ENCODE measurements at places on chromosomes 6 and 20. TPM values are rescaled to one million over a fixed set of nuclear protein-coding genes. Genes with fewer than 3 reads are reported as not detected.
A peak's percentile ranks its signal among the peaks of the same experiment; 100 is the strongest.

Gene TENT5A
- total RNA-seq: 45.5 TPM

Gene RAE1
- 19.7 TPM for total RNA-seq

GRCh38 chr6:64000818-64001491 is 365.4 kb downstream of the PHF3 start:
- DNase-seq: no peak

DNA sequence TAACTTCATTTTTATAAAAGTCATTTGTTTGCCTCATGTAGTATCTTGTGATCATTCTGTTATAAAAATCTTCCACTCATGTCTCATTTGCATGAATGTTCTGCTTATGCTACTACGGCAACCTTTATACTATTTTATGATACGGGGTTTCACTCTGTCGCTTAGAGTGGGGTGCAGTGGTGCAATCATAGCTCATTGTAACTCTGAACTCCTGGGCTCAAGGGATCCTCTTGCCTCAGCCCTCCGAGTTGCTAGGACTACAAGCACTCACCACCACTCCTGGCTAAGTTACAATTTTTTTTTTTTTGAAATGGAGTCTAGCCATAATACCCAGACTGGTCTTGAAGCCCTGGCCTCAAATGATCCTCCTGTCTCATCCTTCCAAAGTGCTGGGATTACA is 154.4 kb upstream of the PREP start:
- no peak for DNase-seq

Gene HSF2
- total RNA-seq: 33.5 TPM

Gene SIRPB1
- total RNA-seq: 0.99 TPM

Gene ULBP2
- 0.89 TPM for total RNA-seq

GRCh38 chr6:90448836-90449235 is 138.0 kb downstream of the MAP3K7 start:
- DNase-seq: no peak

DNA sequence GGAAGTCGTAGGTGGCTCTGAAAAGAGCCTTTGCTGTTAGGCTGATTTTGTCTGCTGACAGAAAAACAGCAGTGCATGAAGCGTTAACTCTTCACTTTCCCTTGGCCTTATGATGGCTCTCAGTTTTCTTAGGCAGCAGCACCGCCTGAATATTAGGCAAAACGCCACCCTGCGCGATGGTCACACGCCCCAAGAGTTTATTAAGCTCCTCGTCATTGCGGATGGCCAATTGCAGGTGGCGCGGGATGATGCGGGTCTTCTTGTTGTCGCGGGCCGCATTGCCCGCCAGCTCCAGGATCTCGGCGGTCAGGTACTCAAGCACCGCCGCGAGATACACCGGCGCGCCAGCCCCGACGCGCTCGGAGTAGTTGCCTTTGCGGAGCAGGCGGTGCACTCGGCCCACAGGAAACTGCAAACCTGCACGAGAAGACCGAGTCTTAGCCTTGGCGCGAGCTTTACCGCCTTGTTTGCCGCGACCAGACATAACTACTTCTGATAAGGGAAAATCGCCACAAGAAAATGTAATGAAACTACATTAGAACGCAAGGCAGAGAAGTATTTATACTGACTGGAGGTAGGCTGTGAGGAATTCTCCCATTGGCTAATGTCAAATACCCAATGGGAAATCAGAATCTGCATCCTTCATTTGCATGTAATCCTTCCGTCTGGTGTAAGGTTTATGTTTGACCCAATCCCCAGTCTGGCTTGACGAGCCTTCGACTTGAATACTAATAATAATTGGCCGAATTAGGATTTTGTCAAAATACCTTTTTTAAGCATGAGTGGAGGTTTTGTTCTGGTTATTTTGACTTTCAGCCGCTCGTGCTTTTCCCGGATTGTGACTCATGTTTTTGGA is 53.9 kb upstream of the HFE start:
- peak; percentile 99 for DNase-seq

DNA sequence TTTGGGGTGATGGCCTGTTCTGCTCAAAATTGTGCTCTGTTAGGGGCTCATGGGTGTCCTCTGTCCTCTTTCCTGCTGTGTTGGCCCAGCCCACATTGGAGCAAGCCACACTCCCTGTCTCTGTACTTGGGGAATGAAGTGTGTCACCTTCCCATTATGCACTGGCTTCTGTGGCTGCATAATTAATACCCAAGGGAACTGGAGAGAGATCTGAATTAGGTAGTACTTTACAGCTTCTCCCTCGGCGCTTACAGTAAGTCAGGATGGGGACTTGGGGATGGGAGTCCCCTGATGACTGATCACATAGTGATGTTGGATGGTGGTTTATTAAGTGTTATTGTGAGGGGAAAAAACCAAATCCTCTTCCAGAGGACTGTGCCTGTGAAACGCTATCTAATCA is 116.6 kb downstream of the FOXO3 start:
- DNase-seq: no peak

Gene WFDC2
- 0.39 TPM for total RNA-seq

DNA sequence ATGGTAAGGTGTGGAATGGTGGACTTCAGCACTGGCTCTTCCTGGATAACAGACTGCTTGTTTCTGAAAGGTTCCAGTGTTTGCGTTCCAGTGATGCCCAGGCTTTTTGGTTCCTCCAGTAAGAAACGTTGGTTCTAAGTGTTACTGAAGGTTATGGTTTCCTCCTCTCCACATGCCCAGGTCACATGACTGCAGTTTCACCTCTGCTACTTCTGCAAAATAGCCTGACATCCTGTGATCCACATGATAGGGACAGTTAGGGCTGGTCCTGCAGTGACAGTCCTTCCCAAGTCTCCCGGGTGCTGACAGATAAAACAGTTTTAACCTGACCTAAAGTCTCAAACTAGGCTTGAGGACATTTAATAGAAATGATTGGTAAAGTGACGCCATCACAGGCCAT is 132.2 kb upstream of the CST7 start:
- no peak for DNase-seq

Gene ADTRP
- 14.0 TPM for total RNA-seq

- peak; percentile 9 for DNase-seq
Observed at GRCh38 chr20:14707865-14708596, 370.6 kb upstream of the FLRT3 start.

Gene CYP39A1
- 10.8 TPM for total RNA-seq

GRCh38 chr6:129686941-129687627 is 22.9 kb downstream of the ARHGAP18 start:
- DNase-seq: no peak

DNA sequence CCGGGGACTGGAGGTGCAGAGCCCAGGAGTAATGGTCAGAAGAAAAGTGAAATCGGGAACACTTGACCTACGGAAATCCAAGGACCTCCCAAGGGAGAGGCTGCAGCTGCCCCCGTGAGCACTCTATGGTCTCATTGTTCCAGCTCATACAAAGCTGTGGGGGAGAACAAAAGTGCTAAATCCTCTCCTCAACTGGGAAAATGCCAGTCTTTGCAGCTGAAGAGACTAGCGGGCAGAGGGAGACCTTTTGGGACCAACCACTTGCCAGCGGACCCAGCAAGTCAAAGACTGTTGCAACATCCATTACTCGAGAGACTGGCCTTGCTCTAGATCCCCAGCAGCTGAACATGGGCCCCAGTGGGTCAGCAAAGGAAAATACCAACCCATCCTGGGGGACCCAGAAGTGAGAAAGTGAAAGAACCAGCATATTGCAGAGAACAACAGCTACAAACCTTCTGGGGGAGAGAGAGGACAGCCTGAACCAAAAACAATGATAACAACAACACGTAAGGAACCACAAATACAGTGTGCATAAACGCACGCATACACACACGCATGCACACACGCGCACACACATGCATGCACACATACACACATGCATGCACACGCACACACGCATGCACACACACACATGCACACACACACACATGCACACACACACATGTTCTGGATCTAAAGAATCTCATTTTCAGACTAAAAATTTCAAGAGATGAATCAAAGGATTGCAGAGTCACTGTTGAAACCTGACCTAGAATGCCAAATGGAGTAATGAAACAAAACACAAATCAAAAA is 24.7 kb upstream of the ELMO2 start:
- no peak for DNase-seq

GRCh38 chr6:3259491-3259958 is 778 bp downstream of the PSMG4 start:
- DNase-seq: peak; percentile 29

Gene TRIM40
- not detected for total RNA-seq

DNA sequence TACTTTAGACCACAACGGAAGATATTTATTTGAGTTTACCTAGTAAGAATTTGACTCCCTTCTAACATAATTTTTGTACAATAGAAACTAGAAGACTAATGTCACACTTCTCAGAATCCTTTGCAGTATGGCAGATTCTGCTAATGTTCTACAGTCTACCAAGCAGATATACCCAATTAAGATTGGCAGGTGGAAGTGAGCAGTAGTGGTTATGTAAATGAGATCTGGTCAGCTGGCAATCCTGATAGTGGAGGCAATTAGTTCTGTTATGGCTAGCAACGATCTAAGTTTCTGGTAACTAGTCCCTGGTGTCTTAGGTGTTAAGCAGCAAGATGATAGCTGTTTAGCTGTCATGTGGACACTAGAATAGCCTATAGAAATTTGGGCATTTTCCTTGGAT is 101.0 kb downstream of the CENPW start:
- no peak for DNase-seq

DNA sequence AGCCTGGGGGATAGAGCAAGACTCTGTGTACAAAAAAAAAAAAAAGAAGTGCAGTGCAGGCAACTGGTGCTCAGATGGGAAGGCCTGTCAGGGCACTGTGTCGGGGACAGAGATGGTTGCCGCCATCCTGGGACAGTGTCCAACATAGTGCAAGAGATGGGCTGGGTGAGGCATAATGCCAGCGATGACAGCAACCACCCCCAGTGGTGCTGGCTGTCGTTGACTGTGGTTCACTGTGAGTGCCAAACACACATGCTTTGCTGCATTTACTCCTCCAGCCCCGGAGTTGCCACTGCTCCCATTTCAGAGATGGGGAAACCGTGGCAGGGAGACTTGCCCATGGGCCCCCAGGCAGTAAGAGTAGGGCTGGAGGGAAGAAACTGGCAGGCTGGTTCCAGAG is 5.2 kb upstream of the C20orf203 start:
- peak; percentile 18 for DNase-seq

Gene MROH8
- 1.7 TPM for total RNA-seq

GRCh38 chr20:59148701-59149493 is 14.7 kb upstream of the ZNF831 start:
- DNase-seq: no peak

DNA sequence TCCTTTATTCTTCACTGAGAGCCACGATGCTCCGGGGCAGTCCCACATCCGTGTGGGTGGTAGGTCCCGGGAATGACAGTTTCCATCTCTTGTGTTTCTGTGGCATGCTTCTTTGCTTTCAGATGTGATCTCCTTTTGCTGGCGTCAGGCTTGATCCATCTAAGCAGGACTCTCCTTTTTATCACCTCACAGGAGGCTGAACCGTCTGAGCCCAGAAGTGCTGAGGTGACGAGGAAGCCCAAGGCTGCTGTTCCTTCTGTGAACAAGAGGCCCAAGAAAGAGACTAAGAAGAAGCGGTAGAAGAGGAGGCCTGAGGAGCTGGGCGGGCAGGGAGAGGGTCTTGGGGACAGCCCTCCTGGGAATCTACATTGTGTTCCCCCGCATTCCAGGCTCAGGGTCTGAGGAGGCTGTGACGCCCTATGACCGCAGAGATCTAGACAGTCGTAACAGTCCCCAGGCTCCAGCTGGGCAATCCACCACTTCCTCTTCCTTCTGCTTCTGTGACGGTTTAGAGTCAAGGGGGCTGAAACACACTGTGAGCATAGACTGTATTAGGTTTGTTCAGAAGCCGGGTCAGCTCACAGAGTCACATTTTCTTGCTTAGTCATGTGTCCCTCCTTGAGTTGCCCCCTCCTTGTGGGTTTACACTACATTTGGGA is 26.8 kb downstream of the MANBAL start:
- DNase-seq: no peak

GRCh38 chr20:32858189-32858588 is 534 bp upstream of the EFCAB8 start:
- DNase-seq: no peak

Gene FAM209A
- total RNA-seq: not detected

Gene PTPRT
- total RNA-seq: 4.0 TPM

DNA sequence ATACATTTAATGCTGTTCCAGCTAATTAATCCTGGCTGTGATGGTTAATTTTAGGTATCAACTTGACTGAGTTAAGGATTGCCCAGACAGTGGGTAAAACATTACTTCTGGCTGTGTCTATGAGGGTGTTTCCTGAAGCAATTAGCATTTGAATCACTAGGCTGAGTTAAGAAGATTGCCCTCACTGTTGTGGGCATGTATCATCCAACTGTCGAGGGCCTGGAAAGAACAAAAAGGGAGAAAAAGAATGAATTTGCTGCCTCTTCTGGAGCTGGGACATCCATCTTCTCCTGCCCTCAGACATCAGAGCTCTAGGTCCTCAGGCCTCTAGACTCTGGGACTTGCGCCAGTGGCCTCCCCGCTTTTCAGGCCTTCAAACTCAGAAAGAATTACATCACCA is 34.3 kb downstream of the SDHAF4 start:
- DNase-seq: no peak

Gene SLC26A8
- total RNA-seq: 0.20 TPM

GRCh38 chr6:41706876-41707564 is 28.4 kb downstream of the TFEB start:
- DNase-seq: no peak

Gene JAG1
- 133 TPM for total RNA-seq

DNA sequence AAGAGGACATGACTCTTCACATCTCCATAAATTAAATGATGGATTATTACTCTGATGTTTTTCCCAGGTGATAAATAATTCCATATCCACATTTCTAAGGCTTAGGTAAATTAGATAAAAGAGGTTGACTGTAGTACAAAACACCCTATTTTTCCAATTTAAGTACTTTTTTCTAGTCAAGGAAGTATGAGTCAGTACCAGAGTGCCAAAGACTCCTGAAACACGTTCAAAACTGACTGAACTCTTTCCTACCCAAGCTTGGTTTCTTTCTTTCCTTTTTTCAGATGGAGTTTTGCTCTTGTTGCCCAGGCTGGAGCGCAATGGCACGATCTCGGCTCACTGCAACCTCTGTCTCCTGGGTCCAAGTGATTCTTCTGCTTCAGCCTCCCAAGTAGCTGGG is 85.0 kb downstream of the DOK5 start:
- DNase-seq: no peak

Gene CDH26
- total RNA-seq: 6.5 TPM

Gene FIG4
- total RNA-seq: 15.3 TPM

- no peak for DNase-seq
Observed at GRCh38 chr20:43292222-43292621, 102.5 kb upstream of the PTPRT start.
